Eye (tissue), 1 donor: ENCODE measurements at places on chromosomes 11 and 22.

DNA sequence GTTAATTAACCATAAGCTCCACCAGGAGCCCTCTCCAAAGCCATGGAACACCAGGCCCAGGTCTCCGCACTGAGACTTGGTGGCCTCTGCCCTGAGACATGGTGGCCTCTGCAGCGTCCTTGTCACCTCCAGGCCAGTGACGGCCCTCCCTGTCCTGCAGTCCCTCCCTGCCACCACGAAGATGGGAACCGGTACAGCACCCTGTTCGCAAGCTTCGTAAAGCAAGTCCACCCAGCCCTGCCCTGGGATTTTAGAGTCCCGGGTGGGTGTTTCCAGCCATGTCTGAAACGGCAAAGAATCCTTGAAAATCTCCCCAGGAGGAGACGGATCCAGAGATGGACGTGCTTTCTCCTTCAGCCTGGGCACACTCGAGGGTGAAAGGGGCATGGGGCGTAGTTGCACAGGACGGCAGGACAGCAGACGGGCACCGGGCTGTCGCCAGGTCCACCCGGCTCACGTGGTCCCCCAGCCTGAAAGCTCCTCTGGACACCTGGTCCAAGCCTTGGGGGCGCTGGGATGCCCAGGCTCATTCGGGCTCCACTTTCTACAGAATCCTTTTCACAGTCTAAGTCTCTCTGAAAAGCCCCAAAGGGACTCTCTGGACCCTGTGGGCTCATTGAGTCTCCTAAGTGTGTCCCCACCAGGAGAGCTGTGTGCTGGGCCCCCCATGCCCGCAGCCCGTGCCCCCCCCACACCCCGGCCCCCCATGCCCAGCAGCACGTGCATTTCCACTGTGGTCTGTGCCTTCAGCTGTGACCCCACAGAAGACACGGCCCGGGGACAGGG, 456.2 kb downstream of the BRD1 start:
- DNase-seq, result no peak

- no peak for DNase-seq
These were observed 24.6 kb downstream of the RCN1 start for GRCh38 chr11:32115446-32115845.

DNA sequence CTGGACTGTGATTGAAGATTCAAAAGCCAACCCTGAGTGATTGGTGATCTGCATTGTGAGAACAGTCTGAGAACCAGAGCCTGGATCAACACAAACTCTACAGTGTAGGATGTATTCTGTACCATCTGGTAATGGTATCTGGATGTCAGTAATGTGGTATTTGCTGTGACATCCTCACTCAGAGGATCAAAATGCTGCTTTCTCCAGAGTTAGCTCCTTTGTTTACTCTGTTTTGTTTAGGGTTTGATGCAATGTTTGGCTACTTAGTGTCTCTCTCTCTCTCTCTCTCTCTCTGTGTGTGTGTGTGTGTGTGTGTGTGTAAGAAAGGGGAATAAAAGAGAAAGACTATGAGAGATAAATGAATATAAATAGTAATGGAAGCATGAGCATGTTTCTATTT, 24.3 kb downstream of the CASP4 start:
- no peak for DNase-seq

DNA sequence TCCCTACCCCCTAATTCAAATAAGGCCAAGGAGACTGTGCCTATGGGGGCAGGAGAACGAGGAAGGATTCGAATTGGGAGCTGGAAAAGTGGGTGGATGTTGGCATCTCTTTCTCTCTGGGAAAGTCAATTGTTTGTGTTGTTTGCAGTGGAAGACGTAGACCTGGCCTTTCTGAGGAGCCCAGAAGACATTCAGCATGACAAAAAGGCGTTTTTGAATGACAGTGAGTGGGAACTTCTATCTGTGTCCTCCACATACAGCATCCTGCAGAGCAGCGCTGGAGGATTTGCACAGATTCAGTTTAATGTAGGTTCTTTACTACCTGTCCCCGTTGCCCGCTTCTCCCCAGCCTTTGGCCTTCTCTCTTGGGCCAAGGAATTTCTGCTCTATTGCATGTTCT, 28.2 kb downstream of the HTR3B start:
- DNase-seq, result no peak

GRCh38 chr22:19517919-19518611, 6.1 kb downstream of the CLDN5 start:
- no peak for DNase-seq

DNA sequence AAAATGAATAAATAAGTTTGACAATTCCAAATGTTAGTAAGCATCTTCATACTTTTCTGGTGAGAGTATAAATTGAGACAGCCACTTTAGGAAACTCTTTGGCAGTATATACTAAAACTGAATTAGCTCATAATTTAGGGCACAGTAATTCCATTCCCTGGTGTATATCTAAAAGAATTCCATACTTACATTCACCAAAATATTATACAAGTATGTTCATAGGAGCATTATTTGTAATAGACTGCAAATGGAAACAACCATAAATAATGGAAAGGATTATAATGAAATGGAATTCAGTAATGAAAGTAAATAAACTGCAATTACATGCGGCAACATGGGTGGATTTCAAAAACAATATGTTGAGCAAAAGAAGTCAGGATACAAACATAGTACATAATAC, 315.8 kb upstream of the LRRC4C start:
- no peak for DNase-seq

- no peak for DNase-seq
These were observed 230.7 kb upstream of the CHORDC1 start for GRCh38 chr11:90453525-90453924.

DNA sequence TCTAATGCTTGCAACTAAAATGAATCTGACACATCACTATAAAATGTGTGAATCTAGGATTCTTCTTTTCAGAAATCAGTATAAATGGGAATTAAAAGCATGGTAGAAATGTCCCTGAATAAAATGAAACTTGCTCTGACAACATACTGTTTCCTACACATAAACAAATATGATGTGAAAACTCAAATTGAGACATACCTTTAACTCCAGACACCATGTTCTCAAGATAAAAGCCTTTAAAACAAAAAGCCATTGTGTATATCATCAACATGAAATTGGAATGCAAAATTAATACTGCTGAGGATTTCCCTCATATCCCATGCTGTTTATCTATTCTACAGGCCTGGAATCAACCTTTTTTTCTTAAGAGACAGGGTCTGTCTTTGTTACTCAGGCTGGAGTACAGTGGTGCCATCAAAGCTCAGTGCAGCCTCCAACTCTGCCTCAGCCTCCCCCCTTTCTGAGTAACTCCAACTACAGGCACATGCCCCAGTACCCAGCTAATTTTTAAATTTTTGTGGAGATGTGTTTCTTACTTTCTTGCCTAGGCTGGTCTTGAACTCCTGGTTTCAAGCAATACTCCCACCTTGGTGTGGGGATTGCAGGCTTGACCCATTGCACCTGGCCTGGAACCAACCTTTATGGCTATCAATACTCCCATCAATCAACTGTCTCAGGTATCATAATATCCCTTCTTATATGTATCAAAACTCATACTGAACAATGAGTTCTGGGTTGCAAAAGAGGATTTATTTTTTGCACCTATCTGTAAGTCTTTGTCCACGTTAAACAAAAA, 6.7 kb downstream of the TAF1D start:
- DNase-seq, result no peak

GRCh38 chr11:1736447-1736992, 13.9 kb downstream of the IFITM10 start:
- no peak for DNase-seq

DNA sequence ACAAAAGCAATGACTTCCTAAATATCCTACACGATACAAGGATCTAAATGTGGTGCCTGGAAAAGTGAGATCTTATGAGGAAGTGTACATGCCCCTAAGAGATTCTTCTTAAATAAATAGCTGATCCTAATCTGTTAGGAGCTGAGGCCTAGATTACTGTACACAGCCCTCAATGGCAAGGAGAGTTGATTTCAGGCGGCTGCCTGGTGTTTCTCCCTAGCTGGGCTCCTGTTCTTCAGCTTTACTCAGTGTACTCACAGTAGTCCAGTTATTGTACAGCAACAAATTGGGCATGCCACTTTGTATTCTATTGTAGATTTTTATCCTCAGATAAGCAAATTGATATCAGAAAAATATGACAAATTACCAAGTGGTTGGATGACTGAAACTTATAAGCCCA, 358.2 kb upstream of the PDGFD start:
- no peak for DNase-seq

DNA sequence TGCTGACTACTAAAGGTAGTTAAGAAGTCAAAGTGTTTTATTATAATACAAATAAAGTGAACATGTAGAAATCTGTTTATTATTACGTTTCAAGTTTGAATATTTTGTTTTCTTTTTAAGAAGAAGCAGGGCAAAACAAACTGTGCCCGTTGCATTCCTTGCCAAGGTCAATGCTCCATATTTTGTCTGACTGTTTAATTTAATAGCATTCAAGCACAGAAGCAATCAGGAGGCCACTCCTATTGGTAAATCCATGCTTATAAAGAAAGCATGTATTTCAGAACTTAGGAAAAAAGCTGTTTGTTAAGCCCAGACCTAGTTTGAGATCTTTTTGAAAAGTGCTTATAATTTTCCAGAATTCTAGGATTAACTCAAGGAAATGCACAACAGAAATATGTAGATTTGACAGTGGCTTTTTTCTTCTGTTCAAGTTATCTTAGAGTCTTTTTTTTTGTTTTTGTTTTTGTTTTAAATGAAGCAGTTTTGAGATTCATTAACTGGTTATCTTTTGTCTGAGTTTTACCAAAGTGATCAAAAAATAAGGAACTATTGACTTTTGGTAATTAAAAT, 51.7 kb downstream of the ARHGAP42 start:
- no peak for DNase-seq

DNA sequence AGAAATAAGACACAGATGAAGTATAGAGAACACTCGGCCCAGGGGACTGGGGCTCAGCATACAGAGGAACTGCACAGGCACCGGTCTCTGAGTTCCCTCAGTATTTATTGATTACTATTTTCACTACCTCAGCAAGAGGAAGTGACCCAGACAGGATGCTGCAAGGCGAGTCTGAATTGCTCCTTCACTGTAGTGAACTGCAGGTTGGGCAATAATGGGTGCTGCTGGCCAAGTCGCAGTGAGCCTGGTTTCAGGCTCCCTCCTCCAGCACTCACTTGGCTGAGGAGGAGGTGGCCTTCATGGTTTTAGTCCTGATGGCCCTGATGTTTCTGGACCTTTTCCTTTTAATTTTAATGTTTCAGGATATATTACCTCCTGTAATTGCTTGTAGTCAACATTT, 10.4 kb downstream of the OR52K2 start:
- DNase-seq, result no peak

- DNase-seq, result no peak
These were observed 181.0 kb downstream of the TENM4 start for GRCh38 chr11:79259800-79260199.

DNA sequence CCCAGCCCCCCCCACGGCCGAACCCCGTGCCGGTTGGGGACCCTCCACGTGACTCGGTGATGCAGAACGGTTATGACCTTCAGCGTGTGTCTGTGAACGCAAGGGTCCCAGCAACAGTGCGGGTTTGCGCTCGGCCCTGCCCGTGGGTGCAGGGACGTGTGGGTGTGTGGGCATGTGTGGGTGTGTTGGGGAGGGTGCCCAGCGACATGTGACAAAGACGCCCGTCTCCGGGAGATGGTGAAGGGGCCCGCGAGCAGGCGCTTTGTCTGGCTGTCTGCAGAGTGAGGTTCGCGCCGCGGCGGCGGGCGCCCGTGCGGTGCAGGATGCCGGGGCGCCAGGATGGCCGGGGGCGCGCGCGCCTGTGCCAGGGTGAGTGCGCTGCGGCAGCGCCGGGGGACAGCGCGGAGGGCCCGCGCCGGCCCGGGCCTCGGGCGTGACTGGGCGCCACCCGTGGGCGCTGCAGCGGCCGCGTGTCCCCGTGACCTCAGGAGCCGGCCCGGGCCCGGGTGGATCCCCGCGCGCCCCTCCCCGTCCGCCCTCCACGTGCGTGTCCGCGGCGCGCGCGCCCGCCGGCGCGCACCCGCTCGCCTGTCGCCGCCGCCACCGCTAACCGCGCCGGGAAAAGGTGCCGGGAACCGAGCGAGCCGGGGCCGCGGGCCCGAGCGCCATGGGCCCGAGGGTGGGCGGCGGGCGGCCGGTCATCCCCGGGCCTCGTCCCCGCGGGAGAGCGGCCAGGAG, at the start of gene LRFN4:
Gene LRFN4 (plus strand): TSS at position 569 of the 738 bp plus-strand sequence. CDS start 681 bp downstream, outside the sequence.
- no peak for DNase-seq

DNA sequence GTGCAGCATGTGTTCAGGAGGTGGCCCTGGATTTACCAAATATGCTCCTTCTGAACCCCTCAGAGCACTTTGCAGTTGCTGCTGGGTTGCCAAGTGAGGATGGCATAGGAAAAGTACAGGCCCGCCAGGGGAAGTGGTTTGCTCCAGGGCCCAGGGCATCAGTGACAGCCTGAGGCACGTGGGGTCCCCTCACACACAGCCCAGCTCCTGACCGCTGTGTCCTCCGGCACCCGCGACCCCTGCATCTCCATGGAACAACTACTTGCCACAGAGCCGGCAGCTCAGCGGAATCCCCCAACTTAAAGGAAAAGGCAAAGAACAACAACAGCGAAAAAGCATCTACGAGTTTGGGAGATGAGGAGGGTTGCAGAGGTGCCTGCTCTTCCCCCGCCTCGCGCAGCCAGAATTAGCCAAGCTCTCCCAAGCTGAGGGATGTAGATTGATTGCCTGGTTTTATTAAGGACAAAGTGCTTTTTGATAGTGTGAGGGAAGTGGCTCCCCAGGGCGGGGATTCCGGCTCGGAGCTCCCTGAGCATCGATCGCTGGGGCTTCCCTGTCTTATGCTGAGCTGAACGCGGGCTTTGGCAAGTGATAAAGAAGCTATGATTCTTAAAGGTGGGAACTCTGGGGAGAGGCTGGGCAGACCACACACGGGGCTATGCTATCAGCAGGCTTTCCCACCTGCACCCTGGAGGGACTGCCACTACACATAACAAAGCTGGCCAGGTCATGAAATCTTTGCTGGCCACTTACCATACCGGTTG, 174.5 kb downstream of the CEP164 start:
- peak; percentile 73 for DNase-seq

DNA sequence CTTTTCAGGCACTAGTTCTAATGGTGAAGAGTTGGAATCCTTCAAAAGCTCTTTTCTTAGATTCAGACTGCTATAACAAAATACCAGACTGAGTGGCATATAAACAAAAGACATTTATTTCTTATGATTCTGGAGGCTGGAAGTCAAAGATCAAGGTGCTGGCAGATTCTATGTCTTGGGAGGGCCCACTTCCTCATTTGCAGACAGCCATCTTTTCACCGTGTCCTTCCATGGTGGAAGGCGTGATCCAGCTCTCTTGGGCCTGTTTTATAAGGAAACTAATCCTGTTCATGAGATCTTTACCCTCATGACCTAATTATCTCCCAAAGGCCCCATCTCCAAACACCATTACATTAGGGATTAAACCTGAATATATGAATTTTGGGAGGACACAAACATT, 124.0 kb downstream of the NAV2 start:
- no peak for DNase-seq

DNA sequence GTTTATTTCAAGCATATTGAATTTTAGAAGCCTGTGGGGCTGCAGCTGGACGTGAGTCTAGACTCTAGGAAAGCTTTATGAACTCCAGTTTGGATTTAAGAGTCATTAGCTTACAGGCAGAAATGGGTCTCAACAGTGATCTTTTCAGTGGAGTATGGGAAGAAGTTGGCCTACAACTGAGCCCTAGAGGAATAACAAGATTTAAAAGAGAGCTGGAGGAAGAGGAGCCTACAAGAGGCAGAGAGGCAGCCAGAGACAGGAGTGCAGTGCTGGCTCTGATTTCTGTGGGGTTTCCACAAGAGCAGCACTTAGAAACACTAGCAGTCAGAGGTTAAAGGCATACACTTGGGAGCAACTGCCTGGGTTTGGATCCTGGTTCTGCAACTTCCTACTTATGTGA, 17.9 kb downstream of the APOL5 start:
- no peak for DNase-seq

GRCh38 chr11:62399878-62400266, 19.0 kb upstream of the SCGB1A1 start:
- DNase-seq, result peak; percentile 80

- no peak for DNase-seq
These were observed 315.1 kb downstream of the LARGE1 start for GRCh38 chr22:33605221-33605620.
